ENCODE measurements at places on chromosomes 1 and 21. TPM values are rescaled to one million over a fixed set of nuclear protein-coding genes. Genes with fewer than 3 reads are reported as not detected.

DNA sequence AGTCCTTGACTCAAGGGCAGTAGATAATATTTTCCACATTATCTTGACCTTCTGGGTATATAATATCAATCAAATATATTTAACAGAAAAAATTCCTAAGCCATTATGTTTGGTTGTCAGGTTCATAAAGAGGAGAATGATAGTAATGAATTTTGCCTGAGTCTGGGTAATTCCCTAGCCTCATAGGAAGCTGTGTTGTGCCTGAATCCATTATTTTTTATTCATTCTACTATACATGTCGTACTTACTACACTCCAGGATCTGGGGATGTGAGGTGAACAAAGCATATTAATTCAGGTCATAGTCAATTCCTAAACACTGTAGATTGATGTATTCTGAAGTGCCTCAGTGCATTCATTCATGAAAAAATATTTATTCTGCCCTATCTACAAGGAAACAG is 204.2 kb downstream of the PTGER3 start:
- H3K36me3 ChIP-seq, result no peaks in the 10 kb centered on the region
- H3K27ac ChIP-seq, result no peak overlapping the region
- no peaks in the 10 kb centered on the region for H3K4me1 ChIP-seq
- H3K27me3 ChIP-seq, result no peaks in the 10 kb centered on the region
- no peak for DNase-seq

Gene CTSE
- total RNA-seq, result 0.22 TPM

Gene ZNF684
- 11.0 TPM for total RNA-seq

DNA sequence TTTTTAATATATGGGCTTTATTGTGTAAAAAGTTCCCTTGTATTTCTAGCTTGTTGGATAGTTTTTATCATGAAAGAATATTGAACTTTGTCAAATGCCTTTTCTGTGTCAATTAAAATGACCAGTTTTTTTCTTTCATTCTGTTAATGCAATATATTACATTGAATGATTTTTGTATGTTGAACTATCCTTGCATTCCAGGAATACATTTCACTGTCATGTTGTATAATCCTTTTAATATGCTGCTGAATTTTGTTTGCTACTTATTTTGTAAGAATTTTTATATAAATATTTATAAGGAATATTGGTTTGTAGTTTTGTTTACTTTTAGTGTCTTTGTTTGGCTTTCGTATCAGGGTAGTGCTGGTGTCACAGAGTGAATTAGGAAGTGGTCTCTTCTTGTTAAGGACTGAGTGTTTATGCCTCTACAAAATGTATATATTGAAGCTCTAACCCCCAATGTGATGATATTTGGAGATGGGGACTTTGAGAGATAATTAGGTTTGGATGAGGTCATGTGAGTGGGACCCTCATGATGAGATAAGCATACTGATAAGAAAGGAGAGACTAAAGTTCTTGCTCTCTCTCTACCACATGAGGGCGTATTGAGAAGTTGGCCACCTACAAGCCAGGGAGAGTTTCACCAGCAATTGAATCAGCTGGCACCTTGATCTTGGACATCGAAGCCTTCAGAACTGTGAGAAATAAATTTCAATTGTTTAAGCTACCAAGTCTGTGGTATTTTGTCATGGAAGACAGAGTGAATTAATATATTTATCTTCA is 12.0 kb upstream of the SLAMF6 start:
- no peak overlapping the region for H3K4me3 ChIP-seq
- DNase-seq, result no peak
- no peaks in the 10 kb centered on the region for H3K36me3 ChIP-seq
- no peaks in the 10 kb centered on the region for H3K27me3 ChIP-seq
- no peak overlapping the region for H3K27ac ChIP-seq

DNA sequence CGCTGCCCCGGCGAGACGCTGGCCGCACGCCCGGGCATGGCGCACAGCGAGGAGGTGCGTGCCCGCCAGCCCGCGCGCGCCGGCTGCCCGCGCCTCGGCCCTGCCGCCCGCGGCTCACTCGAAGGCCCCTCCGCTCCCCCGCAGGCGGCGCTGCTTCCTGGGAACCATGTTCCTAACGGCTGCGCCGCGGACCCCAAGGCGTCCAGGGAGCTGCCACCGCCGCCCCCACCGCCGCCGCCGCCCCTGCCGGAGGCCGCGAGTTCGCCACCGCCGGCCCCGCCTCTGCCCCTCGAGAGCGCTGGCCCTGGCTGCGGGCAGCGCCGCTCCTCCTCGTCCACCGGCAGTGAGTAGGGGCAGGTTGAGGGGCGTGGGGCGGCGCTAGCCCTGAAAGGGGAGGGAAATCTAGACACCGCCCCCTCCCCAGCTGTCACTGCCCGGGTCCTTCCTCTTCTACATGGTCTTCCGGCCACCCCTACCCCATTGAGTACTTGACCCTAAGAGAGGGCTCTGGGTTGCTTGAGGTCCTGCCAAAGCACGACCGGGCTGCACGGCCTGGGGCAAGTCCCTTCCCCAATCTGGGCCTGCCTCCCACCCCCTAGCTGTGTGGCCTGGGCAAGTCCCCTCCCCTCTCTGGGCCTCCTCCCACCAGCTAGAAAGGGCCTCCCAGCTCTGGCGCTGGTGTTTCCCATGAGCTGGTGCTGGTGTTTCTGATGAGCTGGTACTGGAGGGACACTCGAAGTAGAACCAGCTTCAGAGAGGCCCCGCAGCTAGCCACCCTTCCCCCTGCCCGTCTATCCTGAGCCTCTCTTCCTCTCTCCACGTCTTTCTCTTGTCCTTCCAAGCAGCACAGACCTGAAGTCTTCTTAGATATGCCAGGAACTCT is 17.0 kb downstream of the TNFRSF25 start:
- DNase-seq, result peak; percentile 90
- peak overlapping the region; percentile 80 for H3K27ac ChIP-seq
- H3K4me1 ChIP-seq, result no peaks in the 10 kb centered on the region
- peak overlapping the region; percentile 26 for H3K4me3 ChIP-seq

DNA sequence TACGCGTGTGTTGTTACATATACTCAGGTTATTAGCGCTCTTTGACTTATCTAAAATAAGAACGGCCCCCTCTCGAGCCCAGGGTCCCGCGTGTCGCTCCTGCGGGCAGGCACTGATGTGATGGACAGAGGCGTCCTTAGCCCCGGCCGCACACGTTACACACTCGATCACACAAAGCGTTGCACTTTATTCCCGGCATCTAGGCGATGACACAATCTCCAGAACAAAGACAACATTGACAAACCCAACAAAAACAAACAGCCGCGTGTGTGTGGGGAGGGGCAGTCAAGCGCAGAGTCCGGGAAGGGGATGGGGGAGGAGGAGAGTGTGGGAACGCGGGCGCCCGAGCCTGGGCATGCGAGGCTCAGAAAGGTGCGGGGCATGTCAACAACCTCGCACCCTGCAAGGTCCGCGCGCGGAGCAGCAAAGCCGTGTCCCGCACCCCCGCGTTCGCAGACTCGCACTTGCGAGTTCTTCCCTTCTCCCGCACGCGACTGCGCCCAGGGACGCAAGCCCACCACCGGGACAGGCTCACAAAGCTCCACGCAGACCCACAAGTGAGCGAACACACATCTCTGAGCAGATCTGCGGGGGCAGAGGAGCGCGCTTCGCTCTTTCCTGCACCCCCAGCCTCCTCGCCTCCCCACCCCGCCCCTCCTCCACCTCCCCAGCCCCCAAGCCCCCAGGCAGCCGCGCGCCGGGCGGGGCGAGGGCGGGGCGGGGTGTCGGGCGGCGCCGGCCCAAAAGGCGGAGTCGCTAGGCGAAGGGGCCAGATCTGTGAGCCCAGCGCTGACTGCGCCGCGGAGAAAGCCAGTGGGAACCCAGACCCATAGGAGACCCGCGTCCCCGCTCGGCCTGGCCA is at the start of gene EFNA1:
TSS of gene EFNA1 (plus strand) at position 772 of the 862 bp plus-strand sequence. CDS start 102 bp downstream, outside the sequence.
- peak within 1 kb of the TSS; percentile 97 for H3K27ac ChIP-seq
- no peaks in the 10 kb centered on the region for H3K4me1 ChIP-seq
- H3K4me3 ChIP-seq, result peak within 1 kb of the TSS; percentile 95

Gene AMY1A
- total RNA-seq, result not detected

DNA sequence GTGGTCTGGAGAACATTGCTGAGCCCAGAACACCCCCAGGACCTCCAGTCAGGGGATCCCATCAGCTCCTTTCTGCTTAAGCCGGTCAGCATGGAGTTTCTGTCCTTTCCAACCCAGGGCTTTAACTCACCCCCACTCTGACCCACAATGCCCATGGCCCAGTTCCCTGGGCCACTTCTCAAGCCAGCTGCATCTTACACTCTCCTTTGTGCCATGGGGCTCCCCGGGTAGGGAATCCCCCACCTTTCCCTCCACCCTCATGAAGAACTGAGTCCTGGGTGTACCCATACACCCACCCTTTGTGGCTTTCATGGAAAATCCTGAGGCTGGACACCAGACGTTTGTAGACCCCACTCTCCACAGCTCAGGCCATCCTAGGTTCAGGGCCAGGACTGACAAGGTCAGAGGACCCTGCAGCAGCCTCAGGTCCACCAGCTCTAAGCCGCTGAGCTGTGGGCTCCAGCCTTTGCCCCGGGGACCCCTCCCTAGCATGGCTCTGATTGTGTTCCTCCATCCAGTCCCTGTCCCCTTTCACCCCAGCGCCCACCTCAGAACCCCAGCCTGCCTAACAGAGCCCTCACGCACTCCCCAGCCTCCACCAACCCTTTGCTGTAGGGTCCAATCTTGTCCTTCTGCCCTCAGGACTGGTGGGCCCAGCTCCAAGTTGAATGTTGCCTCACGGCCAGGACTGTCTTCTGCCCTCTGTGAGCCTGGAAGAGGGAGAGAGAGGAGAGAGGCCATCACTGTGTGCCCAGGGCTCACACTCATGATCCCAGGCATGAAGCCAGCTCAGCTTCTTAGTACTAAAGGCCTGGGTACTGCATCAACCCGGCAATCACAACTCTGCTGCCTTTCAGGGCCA is 394.8 kb downstream of the MATN1 start:
- H3K36me3 ChIP-seq, result no peaks in the 10 kb centered on the region
- no peak for DNase-seq
- H3K4me3 ChIP-seq, result no peak overlapping the region
- H3K4me1 ChIP-seq, result no peaks in the 10 kb centered on the region
- no peak overlapping the region for H3K27ac ChIP-seq

DNA sequence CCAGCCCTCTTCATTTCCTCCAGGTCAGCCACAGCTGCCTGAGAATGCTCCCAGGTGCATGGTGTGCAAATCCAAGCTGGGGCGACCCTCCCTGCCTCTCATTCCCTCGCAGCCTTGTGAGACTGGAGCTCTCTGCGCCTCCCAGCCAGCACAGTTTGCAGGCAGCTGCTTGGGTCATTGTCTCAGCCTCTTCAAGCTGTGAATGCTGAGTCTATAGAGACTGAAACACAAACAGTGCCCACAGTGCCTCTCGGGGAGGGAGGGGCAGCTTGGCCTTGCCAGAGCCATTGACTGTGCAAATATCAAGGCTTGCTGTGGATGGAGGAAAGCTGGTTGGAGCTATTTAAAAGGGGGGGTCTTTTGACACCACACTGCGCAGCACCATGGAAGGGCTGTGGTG is 10.6 kb downstream of the PLXNA2 start:
- no peaks in the 10 kb centered on the region for H3K4me1 ChIP-seq
- no peaks in the 10 kb centered on the region for H3K36me3 ChIP-seq

DNA sequence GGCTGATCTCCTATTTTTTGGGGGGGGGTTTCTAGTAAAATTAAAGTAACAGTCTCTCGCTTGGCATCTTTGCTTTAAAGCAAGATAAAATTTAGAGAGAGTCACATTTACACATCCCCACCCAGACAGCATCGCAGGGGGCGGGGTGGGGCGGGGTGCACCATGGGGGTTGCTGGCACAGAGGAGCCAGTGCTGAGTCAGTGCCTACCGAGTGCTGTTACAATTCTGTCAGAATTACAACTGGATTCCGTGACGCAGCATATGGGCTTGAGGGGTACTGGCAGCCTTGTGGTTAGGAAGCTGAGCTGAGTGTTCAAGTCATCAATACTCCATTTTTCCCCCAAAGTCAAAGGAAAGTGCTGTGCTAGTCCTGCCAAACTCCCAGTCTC is 175.9 kb downstream of the PRDM16 start:
- no peaks in the 10 kb centered on the region for H3K4me1 ChIP-seq
- H3K27ac ChIP-seq, result no peak overlapping the region
- H3K27me3 ChIP-seq, result no peaks in the 10 kb centered on the region
- no peak for DNase-seq
- H3K36me3 ChIP-seq, result no peaks in the 10 kb centered on the region

Gene RNASEL
- total RNA-seq, result 2.1 TPM

GRCh38 chr1:82710091-82710490 is 909.4 kb downstream of the ADGRL2 start:
- no peaks in the 10 kb centered on the region for H3K36me3 ChIP-seq
- DNase-seq, result no peak
- no peak overlapping the region for H3K27ac ChIP-seq
- H3K4me3 ChIP-seq, result no peak overlapping the region
- H3K4me1 ChIP-seq, result no peaks in the 10 kb centered on the region

Gene KRTAP10-4
- total RNA-seq, result not detected

GRCh38 chr1:54361342-54361741 is 44.9 kb downstream of the SSBP3 start:
- no peaks in the 10 kb centered on the region for H3K36me3 ChIP-seq
- no peak overlapping the region for H3K27ac ChIP-seq
- DNase-seq, result no peak
- no peaks in the 10 kb centered on the region for H3K27me3 ChIP-seq
- H3K4me3 ChIP-seq, result no peak overlapping the region

Gene AK2
- total RNA-seq, result 123 TPM

GRCh38 chr1:116379057-116379630 is 6.1 kb downstream of the ATP1A1 start:
- no peaks in the 10 kb centered on the region for H3K36me3 ChIP-seq
- H3K27me3 ChIP-seq, result no peaks in the 10 kb centered on the region
- no peak for DNase-seq
- no peak overlapping the region for H3K4me3 ChIP-seq

DNA sequence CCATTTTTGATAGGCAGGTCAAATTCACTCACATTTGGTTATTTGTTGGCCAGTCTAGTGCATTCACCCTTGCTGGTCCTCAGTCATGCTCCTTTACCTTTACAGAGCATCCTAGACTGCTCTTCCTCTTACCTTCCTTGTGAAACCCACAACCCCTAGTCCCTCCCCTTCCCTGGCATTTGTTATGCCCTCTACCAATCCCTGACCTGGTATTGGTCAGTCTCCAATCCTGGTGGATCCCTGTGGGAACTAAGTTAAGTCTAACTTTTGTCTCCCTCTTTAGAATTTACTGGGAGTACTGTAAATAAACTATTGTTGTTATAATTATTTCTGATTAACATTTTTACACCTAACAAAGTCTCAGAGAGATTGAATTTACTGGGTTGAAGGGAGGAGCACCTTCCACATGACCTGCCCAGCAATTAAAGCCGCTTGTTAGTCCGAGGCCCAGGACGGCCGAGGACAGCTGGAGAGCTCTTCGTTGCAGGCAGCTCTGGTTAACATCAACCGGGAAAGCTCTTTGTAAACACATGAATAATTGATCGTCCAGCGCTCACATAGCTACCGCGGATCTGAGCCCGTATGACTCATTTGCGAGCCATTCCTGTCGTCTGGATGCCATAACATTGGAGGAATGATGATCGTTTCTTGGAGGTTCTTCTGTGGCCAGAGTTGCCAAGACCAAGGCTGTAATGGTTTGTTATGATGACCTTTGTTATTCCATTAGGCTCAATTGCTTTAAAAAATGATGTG is 31.9 kb downstream of the MTARC1 start:
- H3K27me3 ChIP-seq, result no peaks in the 10 kb centered on the region
- no peaks in the 10 kb centered on the region for H3K36me3 ChIP-seq
- H3K4me1 ChIP-seq, result no peaks in the 10 kb centered on the region
- no peak for DNase-seq

Gene AMY1B
- total RNA-seq, result not detected

Data from right lobe of liver (tissue), 6 donors.